Testis (tissue), 5 donors: ENCODE measurements at places on chromosomes 1 and 21. TPM values are rescaled to one million over a fixed set of nuclear protein-coding genes. Genes with fewer than 3 reads are reported as not detected.

- DNase-seq = no peak
Measured at GRCh38 chr1:68459796-68460195, 10.0 kb upstream of the RPE65 start.

GRCh38 chr1:52867087-52867863 lies 24.7 kb downstream of the ZYG11A start:
- no peak for DNase-seq

Gene IGSF9
- total RNA-seq = 4.8 TPM

Gene KCND3
- total RNA-seq = 6.6 TPM

- no peak for DNase-seq
Measured at GRCh38 chr1:43660355-43660754, 10.4 kb downstream of the KDM4A start.

Gene KCNE1
- 16.7 TPM for total RNA-seq

DNA sequence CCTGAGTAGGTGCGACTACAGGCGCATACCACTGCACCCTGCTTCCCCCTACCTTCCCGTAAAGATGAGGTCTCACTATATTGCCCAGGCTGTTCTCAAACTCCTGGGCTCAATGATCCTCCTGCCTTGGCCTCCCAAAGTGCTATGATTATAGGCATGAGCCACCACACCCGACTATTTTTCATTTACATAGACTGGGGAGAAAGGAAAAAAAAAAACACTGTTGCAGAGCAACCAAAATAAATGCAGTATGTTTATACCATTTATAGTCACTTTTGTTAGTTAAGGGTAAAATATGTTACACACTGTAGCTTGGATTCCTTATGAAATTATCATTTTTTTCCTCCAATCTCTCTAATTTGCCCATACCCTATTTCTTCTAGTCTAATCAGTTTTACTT lies 35.2 kb upstream of the RGS8 start:
- no peak for DNase-seq

Gene DCDC2B
- 0.81 TPM for total RNA-seq

DNA sequence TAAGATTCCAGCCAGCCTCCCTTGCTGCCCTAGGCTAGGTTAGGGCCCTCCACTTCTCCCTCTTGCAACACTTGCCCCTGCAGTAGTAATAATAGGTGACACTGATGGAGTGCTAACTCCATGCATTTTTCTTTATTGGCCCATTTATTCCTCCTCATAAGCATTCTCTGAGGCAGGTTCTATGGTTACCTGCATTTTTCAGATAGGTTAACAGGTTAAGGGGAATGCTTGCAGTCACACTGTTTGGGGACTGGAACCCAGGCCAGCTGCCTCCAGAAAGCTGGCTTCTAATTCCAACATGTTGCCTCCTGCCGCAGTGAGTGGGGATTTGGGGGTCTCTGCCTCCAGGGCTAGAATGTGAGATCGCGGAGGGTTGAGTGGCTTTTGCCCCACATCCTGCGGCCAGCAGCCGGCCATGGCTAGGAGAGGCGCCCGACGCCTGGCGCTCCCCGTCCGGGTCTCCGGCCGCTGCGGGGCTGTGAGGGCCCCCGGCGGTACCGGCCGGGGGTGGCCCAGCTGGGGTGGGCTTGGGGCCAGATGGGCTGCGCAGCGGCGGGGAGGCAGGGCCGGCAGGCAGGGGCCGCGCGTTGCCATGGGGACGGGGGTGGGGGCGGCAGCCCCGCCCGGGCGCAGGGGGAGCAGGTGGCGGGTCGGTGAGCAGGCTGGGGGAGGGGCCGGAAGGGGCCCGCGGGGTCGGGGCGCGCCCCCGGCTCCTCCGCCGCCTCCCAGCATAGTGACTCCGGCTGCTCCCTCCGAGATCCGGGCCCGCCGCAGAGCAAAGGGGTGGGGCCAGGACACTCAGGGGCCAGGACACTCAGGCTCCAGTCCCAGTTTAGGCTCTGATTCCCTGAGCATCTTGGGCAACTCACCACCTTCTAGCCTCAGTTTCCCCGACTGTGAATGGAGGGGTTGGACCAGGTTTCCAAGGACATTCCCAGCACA lies 68.4 kb upstream of the SSBP3 start:
- DNase-seq = peak; percentile 50

GRCh38 chr21:18801468-18801867 lies 397.9 kb upstream of the TMPRSS15 start:
- no peak for DNase-seq

- peak; percentile 51 for DNase-seq
Measured at GRCh38 chr21:46080171-46081021, 17.5 kb upstream of the COL6A2 start.

GRCh38 chr1:43853161-43853921 lies 80.3 kb upstream of the ARTN start:
- no peak for DNase-seq

DNA sequence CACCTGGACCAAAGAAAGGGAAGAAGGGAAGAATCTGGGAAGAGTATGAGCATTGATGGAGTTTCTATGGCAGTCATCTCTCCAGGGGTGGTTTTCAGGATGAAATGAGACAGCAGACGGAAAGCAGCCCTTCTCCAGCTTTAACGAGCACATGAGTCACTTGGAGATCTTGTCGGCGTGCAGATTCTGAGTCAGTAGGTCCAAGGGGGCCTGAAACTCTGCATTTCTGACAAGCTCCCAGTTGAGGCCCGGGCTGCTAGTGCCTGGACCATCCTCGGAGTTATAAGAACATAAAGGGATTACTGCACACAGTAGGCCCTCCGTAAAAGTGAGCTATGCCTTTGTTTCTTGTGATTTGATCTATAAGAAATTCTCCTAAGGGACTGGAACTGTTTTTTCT lies 17.6 kb downstream of the HSPG2 start:
- DNase-seq = no peak

GRCh38 chr1:41109310-41110197 lies 88.0 kb upstream of the SLFNL1 start:
- DNase-seq = peak; percentile 64

DNA sequence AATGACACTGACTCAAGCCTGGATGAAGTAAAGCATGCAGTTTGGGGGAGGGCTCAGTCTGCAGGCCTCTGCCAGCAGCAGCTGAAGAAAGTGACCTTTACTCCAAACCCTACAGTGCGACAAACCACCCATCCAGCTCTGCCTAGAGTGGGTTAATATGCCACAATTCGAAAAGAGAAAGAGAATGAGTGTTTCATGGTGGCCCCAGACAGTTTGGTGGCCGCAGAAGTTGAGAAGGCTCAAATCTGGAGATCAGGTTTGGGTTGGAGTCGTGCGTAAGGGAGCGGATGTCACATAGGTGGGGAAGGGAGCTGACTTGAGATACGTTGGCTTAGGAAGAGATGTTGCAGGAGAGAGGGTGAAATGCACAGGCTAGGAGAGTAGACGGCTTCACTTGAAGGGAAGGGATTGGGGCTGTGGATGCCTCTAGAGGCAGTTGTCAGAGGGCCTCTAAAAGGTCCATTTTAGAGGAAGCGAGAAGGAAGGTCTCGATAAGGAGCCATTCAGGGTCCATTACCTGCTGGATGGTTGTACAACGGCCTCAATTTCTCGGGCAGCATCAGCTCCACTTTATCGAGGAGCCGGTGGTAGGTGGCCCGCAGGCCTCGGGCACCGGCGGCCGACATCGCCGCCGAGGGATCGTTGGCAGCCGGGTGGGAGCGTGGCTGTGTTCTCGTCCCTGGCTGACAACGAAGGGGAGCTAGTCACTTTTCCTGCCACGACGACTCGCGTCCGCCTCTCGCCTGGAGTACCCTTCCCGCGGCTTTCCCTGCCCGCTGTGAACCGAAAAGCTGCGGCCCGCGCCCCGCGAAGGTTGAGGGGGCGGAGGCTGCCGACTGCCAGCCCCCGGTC lies 1.0 kb upstream of the DCAF6 start:
- DNase-seq = peak; percentile 43

DNA sequence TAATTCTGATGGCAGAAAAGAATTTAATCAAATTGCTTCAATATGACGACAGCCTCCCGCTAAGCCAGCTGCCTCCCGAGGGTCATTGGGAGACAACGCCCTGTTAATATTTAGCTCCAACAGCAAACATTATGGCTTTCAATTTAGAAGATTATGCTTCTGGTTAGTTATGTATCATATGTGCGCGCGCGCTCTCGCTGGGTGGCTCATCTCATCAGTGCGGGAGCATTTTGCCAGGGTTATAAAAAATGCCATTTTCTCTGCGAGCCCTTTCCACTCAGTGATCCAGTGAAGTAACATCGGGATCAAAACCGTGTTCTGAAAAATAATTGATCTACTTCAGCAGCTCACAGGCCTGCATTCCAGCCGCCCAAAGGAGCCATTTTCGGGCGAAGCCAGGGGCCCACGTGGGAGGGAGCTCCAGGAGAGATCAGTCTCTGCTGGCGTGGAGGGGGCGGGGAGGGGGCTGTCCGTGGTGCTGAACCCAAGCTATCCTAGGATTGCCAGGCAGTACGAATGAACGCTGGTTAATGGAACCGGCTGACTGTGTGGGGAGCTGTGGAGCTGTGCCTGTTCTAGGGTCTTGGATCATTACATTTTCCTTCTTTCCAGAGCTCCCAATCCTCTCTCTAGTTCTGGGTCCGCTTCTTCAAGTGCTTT lies 219.1 kb upstream of the ZC3H12A start:
- DNase-seq = peak; percentile 79

DNA sequence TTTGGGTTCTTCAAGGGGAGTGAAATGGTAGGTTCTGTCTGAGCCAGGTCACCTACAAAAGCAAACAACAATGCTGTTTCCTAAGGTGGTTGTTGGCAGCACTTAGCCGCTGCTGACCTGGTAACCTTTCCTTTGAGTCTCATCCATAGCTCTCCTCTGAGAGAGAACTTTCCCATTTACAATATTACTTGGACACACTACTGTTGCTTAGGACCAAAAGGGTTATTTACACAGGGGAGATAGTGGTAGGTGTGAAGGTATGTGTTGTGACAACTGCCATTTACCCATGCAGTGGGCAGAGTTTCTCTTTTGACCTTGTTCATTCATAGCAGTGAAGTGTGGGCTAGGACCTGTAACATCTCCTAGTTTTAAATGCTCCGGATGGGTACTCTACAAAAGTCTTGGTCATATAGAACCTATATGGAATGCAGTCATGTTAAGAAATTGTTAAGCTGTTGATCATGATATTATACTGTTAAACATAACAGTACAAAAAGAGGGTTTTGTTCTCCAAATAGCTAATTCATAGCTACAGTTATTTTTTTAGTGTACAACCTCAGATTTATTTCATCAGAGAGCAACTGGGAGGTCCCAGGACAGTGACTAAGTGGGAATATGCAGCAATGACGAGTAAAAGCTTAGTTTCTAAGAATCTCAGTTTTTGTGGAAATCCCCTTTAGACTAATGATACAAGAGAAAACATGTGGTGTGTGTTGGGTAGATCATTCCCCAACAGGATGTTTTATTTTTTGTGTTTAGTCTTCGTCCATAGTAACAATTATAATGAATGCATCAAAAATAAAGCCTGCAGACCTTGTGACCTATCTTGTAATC lies 219.7 kb downstream of the NFIA start:
- DNase-seq = no peak

- no peak for DNase-seq
Measured at GRCh38 chr21:44304011-44304616, 4.3 kb downstream of the PFKL start.

Gene PTPN22
- total RNA-seq = 1.4 TPM

DNA sequence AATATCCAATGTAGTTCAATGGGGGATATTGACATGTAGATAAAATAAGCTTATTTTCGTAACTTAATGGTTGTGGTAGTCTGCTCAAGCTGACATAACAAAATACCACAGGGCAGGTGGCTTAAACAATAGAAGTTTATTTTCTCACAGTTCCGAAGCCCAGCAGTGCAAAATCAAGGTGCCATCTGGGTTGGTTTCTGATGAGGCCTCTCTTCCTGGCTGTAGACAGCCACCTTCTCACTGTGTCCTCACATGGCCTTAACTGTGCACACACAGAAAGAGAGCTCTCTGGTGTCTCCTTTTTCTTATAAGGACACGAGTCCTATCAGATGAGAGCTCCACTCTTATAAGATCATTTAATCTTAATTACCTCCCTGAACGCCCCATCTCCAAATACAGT lies 64.8 kb upstream of the IPO9 start:
- no peak for DNase-seq

Gene TAS1R1
- 5.6 TPM for total RNA-seq

DNA sequence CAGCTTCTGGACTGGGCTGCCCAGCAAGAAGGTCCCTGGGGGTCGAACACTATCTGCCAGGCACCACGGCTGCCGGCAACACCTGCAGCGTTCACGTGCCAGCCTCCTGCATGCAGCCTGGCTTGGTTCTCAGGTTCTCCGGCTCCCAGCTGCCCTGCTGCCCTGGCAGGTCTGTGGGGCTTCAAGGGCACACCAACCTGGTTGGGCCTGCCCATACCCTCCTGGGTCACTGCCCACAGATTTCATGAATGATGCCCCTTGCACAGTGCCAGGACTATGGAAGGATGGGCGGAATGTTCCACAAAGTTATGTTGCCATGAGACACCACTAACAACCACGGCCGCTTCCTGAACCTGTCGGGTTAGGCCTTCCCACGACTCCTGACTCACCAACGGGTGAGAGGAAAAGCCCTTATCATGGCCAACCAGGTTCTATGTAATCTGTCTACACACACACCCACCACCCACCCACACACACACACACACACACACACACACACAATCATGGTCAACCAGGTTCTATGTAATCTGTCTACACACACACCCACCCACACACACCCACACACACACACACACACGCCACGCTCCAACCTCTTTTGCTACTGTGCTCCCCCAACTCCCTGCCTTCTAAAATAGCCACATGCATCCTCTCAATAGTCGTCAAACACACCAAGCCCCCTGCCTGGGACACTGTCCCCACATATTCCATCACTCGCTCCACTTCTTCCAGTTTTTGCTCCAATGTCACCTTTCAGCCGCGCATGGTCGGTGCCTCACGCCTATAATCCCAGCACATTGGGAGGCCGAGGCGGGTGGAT lies 32.2 kb downstream of the HSPG2 start:
- DNase-seq = no peak

DNA sequence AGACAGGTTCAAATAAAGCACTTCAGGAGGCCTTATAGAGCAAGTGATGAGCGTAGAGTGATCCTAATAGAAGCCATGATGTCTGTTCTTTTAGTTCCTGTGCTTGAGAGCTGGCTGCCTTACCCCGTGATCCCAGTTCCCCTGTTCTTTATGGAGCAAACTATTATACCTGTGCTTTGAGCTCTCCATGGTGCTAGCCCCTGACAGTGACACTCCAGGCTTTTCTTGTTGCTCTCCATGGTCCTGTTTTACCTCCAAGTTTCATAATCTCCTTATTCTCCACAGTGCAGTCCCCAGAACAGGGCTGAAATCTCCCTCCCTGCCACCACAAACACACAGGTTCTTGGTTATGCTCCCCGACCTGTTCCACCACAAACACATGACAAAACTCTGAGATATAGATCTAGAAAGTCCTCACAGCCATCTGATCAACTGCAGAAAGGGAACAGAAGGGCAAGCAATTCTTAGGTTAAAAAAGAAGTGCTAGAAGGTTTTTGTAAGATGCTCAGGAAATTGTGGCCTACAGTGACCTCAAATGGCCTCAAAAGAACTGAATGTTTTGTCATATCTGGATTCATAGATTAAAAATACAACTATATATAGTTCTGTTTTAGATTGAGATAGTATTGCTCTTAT lies 6.0 kb downstream of the CADM3 start:
- DNase-seq = peak; percentile 65
